Left ventricle myocardium superior (tissue), 1 donor: ENCODE measurements at places on chromosomes 13 and 19. TPM values are rescaled to one million over a fixed set of nuclear protein-coding genes. Genes with fewer than 3 reads are reported as not detected.

Gene EFNB2
- total RNA-seq, result 9.2 TPM

Gene PSG6
- total RNA-seq, result not detected

Gene SOX21
- not detected for total RNA-seq

Gene PRR22
- 0.84 TPM for total RNA-seq

Gene FXYD1
- total RNA-seq, result 489 TPM

Gene MIA
- 1.1 TPM for total RNA-seq
